ENCODE measurements at places on chromosomes 3 and 15.

DNA sequence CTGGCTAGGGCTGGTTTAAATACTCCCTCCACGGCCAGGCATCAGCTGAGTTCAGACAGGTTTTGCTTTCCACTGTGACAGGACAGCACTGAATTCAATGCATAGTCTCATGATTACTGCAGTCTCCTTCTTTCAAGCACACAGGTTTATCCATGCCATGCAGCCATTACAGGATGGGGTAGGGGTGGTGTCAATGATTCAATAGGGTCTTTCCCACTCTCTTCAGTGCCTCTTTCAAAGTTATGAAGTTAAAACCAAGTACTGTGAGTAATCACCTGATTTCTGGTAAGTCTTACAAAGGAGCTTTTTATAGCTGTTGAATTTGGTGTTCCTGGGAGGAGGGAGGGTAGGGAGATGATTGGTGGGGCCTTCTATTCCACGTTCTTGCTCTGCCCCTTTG, 47.2 kb downstream of the TMEM212 start:
- no peak for DNase-seq

GRCh38 chr3:117990627-117991026, 1044.0 kb downstream of the IGSF11 start:
- no peak for DNase-seq

DNA sequence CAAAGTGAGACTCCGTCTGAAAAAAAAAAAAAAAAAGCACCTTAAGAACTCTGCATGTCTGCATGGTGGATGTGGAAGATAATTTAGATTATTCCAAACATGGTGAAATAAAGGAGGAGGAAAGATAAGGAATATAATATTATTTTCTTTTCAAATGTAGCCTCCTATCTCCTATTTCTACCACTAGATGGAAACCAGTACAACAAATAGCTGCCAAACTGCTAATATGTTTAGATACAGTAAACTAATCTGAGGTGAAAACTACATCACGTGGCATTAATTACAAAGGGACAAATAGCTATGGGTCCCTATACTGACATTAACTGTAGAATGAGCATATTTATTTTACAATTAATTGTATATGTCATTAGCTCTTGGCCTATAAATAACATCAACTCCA, 197.8 kb downstream of the TBC1D5 start:
- no peak for DNase-seq

DNA sequence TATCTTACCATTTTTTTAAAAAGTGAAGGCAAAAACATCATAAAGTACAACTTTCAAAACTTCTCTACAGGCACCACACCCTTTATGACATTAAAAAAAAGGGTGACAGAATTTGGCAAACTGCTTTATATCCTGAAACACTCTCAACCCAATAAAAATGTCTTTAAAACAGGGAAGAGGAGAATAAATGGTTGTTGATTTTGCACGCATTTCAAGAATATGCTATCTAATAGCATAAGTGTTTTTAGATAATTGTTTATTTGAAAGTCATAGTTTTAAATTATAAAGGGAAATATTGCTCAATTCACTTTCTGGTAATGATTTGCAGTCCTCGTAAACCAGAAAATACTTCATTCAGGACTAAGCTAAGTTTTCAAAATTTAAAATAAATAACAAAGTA, 1.7 kb upstream of the PCOLCE2 start:
- no peak for DNase-seq

- DNase-seq = no peak
Observed at GRCh38 chr3:45761831-45762230, 34.5 kb downstream of the SLC6A20 start.

- no peak for DNase-seq
Observed at GRCh38 chr3:108119398-108120104, 28.7 kb upstream of the CD47 start.

- DNase-seq = no peak
Observed at GRCh38 chr15:99326235-99326634, 75.0 kb downstream of the LRRC28 start.

DNA sequence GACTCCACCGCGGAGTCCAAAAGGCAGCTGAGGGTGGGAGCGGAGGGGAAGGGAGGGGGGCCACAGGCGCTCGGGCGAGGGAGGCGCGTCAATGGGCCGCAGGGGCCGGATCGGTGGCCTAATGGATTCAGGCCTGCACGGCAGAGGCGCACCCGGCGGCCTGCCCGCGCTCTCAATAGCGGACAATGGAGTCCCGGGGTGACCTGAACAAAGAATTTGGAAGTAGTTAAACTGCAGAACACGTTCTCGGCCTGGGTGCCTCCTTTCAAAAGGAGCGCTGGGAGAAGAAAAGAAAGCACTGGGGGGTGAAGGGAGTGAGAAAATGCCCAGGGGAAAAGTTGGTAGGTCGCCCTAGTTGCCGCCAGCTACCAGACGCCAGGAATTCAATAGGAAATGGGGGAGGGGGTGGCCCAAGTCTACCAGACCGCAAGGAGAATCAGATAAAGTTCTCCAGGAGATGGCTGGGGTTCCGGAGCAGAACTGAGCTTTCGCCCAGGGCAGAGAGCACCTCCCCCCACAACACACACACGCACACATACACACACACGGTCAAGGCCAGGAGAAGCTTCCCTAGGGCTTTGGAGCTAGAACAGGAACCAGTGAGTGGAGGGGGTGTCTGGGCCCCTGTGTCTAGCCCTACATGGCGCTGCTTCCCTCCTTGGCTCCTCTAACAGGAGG, 25.8 kb upstream of the POLG start:
- DNase-seq = no peak

DNA sequence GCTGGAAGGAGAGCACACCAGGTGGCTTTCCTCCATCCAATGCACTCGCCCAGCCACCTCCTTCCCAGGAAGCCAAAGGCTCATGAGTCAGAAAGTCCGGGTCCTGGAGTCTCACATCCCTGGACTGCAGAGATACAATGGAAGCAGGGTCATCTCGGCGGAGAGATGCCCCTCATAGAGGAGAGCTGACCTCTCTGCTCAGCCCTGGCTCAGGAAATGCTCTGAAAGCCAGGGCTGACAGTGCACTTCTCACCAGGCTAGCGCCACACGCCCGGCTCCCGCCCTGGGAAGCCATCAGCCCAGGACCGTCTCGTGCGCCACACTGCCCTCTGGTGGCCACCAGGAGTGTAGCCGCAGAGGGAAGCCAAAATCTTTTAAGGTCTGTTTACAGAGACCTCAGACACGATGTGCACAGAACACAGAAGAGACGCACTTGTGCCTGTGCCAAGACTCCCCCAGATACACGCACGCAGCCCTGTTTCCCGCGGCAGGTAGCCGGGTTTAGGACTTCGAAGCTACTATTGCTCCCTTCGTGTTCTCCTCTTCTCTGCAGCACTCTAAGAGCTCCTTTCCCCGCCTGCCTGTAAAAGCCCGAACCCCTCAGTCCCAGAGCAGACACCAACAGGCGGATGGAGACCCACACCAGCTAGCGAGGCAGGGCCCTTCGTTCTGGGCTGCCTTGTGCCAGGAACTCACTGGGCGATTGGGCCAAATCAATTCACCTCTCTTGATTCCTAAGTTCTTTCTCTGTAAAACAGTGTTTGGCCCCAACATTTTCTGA, 9.7 kb downstream of the NTRK3 start:
- DNase-seq = peak; percentile 87

GRCh38 chr15:27027229-27027628, 56.2 kb downstream of the GABRG3 start:
- DNase-seq = no peak

GRCh38 chr3:56291953-56292352, 176.3 kb downstream of the ERC2 start:
- no peak for DNase-seq
